ENCODE measurements at places on chromosomes 1 and 21. TPM values are rescaled to one million over a fixed set of nuclear protein-coding genes. Genes with fewer than 3 reads are reported as not detected.

- ATAC-seq = no peak
These were observed 10.4 kb downstream of the SH3BGRL3 start for GRCh38 chr1:26290122-26290881.

- ATAC-seq = no peak
These were observed 3.2 kb downstream of the ELF3 start for GRCh38 chr1:202013603-202014002.

DNA sequence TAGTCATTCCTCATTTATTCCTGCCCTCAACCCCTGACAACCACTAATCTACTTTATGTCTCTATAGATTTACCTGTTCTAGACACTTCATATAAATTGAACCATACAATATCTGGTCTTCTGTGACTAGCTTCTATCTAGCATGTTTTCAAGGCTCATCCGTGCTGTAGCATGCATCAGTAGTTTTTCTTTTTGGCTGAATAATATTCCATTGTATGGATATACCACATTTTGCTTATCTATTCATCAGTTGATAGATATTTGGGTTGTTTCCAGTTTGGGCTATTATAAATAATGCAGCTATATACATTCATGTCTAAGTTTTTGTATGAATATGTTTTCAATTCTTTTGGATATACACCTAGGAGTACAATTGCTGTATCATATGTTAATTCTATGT is 101.5 kb downstream of the HFM1 start:
- no peak for ATAC-seq

DNA sequence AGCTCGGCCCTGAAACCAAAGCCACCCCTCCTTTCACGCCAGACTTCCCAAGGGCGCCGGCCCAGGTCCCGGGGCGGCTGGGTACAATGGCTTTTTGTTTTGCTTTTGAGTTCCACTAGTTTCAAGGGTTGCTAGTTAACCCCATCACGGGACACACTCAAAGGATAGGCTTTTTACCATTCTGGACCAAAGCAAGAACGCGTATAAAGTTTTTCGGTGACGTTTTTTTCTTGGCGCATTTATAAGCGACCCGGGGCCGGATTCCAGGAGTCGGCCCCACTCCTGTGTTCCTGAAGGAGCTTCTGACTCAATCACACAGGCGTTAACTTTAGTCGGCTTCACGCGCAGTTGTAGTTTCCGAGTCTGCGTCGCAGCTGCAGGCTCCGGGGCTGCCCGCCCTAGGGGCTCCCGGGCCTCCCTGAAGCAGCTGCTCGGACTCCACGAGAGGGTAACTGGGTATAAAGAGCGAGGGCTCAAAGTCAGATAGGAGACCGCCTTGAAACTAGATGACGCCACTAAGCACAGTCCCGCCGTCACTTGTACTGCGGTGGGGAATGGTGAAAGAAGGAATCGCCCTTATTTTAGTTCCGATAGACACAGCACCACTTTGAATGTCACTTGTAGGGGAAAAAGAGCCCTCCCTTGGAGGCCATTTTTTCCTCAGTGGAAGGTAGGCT is 707 bp upstream of the KLHL21 start:
- peak; percentile 29 for ATAC-seq

GRCh38 chr1:38919130-38919529 is 22.5 kb downstream of the RHBDL2 start:
- ATAC-seq = no peak

- peak; percentile 48 for ATAC-seq
These were observed 46.8 kb downstream of the UBR4 start for GRCh38 chr1:19163261-19163660.

- ATAC-seq = no peak
These were observed 7.1 kb upstream of the ACTA1 start for GRCh38 chr1:229440851-229441537.

GRCh38 chr1:216553040-216553439 is 129.8 kb upstream of the USH2A start:
- ATAC-seq = no peak

- ATAC-seq = no peak
These were observed 852 bp upstream of the RAVER2 start for GRCh38 chr1:64743954-64744491.

- no peak for ATAC-seq
These were observed 96.9 kb downstream of the ZSCAN20 start for GRCh38 chr1:33569331-33569730.

The CELA2A gene
- not detected for total RNA-seq

The EIF4G3 gene
- total RNA-seq = 73.6 TPM

The IGSF3 gene
- 8.5 TPM for total RNA-seq

The HSD3B2 gene
- not detected for total RNA-seq

The CFHR4 gene
- not detected for total RNA-seq
